ENCODE measurements at places on chromosomes 5 and 9. TPM values are rescaled to one million over a fixed set of nuclear protein-coding genes. Genes with fewer than 3 reads are reported as not detected.
A peak's percentile ranks its signal among the peaks of the same experiment; 100 is the strongest.

The CDC20B gene
- not detected for total RNA-seq

The SERINC5 gene
- 226 TPM for total RNA-seq

GRCh38 chr9:31321256-31321655, 1063.2 kb upstream of the ACO1 start:
- H3K27ac ChIP-seq: no peak overlapping the region
- no peaks in the 10 kb centered on the region for H3K36me3 ChIP-seq
- H3K4me1 ChIP-seq: no peaks in the 10 kb centered on the region
- no peak overlapping the region for H3K4me3 ChIP-seq
- H3K27me3 ChIP-seq: no peaks in the 10 kb centered on the region

- no peak overlapping the region for H3K27ac ChIP-seq
- H3K27me3 ChIP-seq: no peaks in the 10 kb centered on the region
- no peak for DNase-seq
- no peaks in the 10 kb centered on the region for H3K36me3 ChIP-seq
Observed at GRCh38 chr5:130324953-130325671, 420.8 kb downstream of the CHSY3 start.

GRCh38 chr5:146079695-146080373, 25.5 kb downstream of the PLAC8L1 start:
- no peaks in the 10 kb centered on the region for H3K4me1 ChIP-seq
- H3K27ac ChIP-seq: no peak overlapping the region
- H3K27me3 ChIP-seq: no peaks in the 10 kb centered on the region
- H3K36me3 ChIP-seq: no peaks in the 10 kb centered on the region
- DNase-seq: no peak

- H3K4me1 ChIP-seq: no peaks in the 10 kb centered on the region
- no peaks in the 10 kb centered on the region for H3K36me3 ChIP-seq
- H3K4me3 ChIP-seq: no peak overlapping the region
- H3K27ac ChIP-seq: no peak overlapping the region
- peak; percentile 82 for DNase-seq
Observed at GRCh38 chr9:764105-764524, 77.4 kb upstream of the DMRT1 start.

- no peak overlapping the region for H3K27ac ChIP-seq
- H3K4me3 ChIP-seq: no peak overlapping the region
- H3K27me3 ChIP-seq: no peaks in the 10 kb centered on the region
- no peaks in the 10 kb centered on the region for H3K4me1 ChIP-seq
- H3K36me3 ChIP-seq: no peaks in the 10 kb centered on the region
Observed at GRCh38 chr5:97019435-97020117, 83.7 kb downstream of the LNPEP start.

DNA sequence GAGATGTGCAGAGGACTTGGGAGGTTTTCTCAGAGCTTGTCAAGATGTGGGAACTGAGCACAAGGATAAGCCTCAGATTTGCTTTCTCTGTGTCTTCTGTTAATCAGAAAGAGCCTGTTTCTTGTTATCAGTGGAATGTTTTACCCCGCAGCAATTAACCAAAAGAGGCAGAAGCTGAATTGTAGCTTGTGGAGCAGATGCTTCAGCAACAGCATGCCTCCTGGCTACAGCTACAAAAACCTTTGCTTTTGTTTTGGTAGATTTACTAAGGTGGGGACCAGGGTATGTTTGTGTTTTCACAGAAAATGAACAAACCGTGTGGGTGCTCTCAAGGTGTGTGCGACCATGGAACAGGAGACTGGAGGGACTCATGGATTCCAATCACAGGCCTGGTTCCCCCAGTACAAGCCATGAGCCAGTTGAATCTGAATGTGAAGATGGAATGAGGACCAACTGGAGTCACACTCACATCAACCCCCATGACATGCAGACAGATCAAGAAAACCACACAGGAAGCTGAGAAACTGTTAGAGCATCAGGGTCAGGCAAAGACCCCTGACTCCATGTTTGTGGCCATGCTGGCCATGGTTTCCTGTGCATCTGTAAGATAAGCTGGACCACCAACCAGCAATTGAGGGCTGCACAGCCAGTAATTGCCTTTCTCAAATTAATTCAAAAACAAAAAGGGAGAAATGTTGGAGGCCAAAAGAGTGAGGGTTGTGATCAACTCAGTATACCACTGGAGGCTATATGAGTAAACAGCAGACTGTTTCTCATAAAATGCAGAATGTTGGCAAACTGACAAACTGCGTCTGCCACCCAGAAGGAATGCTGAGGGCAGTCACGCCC, 6.9 kb downstream of the UGT3A2 start:
- H3K4me3 ChIP-seq: no peak overlapping the region
- H3K27me3 ChIP-seq: no peaks in the 10 kb centered on the region
- H3K36me3 ChIP-seq: no peaks in the 10 kb centered on the region
- H3K4me1 ChIP-seq: no peaks in the 10 kb centered on the region
